ENCODE measurements at places on chromosomes 1 and 21.
A peak's percentile ranks its signal among the peaks of the same experiment; 100 is the strongest.

DNA sequence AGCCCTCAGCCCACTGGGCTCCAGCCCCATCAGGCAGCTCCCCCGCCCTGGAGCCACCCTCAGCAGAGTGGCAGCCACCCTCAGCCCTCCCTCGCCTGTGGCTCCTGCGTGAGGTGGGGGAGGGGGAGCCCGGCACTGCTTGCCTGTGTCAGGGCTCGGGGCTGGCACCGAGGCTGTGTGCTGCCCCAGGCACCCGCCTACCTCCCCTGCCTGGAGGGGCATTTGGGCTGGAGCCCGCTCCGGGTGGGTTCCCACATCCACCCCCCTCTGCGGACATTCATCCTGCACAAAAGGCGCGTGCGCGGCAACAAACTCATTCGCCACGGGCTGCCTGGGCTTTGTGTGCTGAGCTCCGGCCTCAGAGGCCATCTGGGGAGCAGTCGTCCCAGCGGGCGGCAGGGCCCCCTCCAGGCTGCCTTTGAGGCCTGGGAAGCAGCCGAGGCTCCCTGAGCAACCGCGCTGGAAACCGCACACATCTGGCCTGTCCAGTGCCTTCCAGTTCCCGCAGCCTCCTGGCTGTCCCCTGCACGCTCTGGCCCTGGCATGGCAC lies 12.6 kb upstream of the TNFRSF14 start:
- DNase-seq, result no peak

DNA sequence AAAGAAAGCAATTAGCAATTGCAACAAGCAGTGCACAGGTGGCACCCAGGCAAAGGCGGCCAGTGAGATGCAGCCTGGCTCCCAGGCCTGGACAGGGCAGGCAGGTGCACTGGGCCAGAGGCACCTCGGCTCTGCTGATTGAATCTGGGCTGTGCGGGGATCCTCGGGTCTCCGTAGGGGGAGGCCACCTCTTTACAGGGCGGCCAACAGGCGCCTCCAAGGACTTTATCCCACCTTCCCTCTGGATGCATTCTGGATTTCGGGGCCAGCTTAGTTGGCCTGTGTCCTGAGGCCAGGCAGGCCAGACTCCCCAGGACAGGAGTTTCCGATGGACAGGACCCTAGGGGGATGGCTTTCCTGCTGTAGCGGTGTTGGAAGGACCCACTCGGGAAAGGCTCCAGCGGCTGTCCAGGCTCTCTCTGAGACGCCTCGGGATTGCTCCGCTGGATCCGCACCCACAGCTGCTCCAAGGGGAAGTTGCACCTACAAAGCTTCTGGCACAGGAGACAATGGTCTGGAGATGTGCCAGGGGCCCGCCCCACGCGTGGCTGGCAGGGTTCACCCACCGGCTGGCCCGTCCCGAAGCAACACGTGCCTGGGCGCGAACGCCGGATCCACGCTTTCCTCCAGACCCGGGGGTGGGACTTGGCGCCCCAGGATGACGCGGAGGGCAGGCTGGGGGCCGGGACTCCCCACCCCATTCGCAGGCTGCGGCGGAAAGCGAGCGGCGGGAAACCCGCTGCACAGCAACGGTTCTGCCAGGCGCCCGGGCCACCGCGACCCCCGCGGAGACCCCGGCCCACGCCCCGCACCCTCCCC lies 810 bp downstream of the SLC19A1 start:
- DNase-seq, result peak; percentile 77

DNA sequence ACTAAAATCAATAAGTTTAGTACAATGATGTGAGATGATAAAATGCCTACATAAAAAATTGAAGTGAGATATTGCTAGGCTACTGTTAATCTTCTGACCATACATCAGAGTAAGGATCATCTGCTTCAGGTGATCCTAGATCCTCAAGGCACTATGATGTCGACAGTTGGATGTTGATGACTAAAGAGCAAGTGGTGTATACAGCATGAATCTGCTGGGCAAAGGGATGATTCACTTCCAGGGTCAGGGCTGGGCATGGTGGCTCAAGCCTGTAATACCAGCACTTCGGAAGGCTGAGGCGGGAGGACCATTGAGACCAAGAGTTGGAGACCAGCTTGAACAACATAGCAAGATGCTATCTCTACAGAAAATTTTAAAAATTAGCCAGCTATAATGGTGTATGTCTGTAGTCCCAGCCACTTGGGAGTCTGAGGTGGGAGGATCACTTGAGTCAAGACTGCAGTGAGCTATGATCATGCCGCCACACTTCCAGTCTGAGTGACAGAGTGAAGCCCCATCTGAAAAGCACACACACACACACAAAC lies 24.6 kb downstream of the NUF2 start:
- DNase-seq, result no peak

DNA sequence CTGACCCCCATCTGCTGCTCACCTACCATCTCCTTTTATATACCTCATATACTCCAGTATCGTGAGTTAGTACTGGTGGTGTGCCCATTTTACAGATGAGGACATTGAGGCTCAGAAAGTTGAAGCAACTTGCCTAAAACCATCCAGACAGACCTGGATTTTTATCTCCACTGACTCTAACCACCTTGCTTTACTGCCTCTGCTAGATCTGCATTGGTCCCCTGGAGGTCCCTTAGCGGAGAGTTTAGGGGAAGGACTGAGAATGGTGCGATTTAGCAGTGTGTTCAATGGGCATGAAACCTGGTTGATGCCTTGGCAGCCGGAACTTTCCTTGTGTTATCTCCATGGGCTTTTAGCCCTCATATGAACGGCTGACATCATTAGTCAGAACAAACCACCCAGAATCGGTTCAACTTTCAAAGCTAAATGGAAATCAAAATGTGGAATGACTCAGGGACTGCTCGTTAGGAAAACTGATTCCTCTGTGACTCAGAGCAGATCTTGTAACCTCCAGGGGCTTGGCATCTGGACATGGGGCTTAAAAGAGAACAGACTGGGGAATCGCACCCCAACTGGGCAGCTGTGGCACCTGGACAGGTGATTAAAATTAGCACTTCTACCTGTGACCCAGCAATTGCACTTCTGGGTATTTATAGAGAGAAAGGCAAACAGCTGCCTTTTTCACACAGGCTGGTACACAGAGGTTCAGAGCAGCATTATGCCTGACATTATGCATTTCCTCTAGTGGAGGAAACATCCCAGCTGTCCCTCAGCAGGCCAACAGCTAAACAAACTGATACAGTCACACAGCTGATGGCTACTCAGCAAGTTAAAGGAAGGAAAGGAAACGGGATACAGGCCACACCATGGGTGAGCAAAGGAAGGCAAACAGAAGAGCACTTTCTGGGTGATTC lies 25.3 kb downstream of the TMEM51 start:
- DNase-seq, result no peak

- no peak for DNase-seq
Measured at GRCh38 chr1:156437037-156437867, 63.3 kb downstream of the MEF2D start.

GRCh38 chr1:156471496-156472490 lies 28.8 kb downstream of the MEF2D start:
- DNase-seq, result no peak

- DNase-seq, result no peak
Measured at GRCh38 chr21:44938772-44939531, 877 bp upstream of the SLX9 start.

- DNase-seq, result no peak
Measured at GRCh38 chr1:199029401-199029800, 390.6 kb downstream of the PTPRC start.

DNA sequence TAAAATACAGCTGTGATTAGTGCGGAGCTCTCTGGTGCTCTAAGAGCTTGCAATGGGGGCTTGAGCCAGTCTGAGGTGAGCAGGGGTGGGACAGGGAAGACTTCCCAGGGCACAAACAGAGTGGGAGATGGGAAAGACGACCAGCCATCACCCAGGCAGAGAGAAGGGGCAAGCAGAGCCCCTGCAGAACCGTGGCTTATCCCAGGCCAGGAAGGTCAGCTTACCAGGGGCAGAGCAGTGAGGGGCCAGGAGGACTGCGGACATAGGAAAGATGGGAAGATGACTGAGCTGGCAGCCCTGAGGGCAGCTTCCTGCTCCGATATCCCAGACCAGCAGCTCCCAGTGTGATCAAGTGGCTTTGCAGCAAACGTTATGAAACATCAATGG lies 55.4 kb upstream of the IFFO2 start:
- DNase-seq, result no peak

GRCh38 chr1:95388031-95388430 lies 154.0 kb downstream of the RWDD3 start:
- no peak for DNase-seq

- peak; percentile 95 for DNase-seq
Measured at GRCh38 chr1:70410604-70411359, at the start of gene CTH. CTH (plus strand) TSS chr1:70411268; CDS start chr1:70411416, 148 bp downstream.

DNA sequence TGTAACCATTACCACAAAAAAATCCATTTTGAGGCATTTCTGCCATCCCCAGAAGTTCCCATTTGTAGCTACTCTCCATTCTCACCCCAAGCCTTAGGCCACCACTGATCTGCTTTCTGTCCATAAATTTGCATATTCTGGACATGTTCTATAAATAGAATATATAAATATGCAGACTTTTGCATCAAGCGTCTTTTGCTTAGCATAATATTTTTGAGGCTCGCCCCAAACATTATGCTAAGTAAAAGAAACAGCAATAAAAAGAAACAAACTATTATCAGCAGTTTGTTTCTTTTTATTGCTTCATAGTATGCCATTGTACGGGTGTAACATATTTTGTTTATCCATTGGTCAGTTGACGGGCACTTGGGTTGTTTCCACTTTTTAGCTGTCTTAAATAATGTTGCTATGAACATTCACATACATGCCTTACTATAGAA lies 7.9 kb downstream of the TFAP2E start:
- DNase-seq, result no peak

DNA sequence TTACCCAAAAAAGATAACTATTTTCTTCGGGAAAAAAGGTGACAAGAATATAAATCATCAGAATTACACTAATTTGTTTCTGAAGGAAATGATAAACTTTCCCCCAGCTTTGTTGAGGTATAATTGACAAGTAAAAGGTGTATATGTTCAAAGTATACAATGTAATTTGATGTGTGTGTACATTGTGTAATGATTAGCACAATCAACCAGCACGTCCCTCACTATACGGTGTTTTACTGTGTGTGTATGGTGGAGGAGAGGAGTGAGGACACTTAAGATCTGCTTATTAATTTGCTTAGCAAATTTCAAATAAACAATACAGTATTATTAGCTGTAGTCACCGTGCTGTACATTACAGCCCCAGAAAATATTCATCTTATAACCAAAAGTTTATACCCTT lies 77.7 kb downstream of the CAMTA1 start:
- no peak for DNase-seq

GRCh38 chr1:41466146-41466545 lies 18.3 kb downstream of the EDN2 start:
- DNase-seq, result no peak

- DNase-seq, result no peak
Measured at GRCh38 chr1:99745061-99745460, 21.4 kb downstream of the FRRS1 start.

DNA sequence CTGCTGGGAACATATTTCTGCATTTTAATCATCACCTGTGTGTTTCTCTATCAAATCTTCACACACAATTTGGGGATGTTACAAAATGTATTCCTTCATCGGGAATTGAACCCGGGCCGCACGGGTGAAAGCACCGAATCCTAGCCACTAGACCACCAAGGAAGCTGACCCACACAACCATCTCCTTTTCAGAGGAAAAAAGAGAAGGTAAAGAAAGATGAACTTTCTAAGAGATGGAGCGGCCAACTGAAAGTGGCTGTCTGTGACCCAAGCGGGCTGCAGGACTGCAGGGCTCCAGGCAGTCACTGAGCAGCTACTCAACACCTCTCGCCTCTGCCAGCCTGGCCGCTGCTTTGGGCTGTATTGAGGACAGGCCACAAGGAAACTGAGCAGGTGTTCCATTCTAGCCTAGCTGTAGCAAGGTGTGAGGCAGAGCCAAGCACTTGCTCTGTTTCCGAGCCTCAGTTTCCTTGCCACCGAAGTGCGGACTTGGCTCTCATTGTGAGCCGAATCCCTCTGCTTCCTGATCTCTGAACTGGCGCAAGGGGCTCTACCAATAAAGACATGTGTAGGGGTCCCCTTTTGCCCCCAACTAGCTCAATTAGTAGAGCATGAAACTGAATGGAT lies 156.9 kb upstream of the NBPF11 start:
- no peak for DNase-seq

GRCh38 chr1:3778590-3779264 lies 6.2 kb downstream of the SMIM1 start:
- DNase-seq, result no peak

DNA sequence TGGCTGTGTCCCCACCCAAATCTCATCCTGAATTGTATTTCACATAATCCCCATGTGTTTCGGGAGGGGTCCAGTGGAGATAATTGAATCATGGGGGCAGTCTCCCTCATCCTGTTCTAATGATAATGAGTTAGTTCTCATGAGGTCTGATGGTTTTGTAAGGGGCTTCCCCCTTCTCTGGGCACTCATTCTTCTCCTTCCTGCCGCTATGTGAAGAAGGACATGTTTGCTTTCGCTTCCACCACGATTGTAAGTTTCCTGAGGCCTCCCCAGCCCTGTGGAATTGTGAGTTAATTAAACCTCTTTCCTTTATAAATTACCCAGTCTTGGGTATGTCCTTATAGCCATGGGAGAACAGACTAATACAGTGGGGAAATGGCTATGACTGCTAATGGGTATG lies 72.7 kb upstream of the ZNF648 start:
- DNase-seq, result no peak

- DNase-seq, result no peak
Measured at GRCh38 chr1:24454673-24455072, 39.1 kb downstream of the NIPAL3 start.

GRCh38 chr21:30425826-30426225 lies at the start of gene KRTAP13-3:
KRTAP13-3 (minus strand) TSS chr21:30425926; CDS start chr21:30425912, 14 bp downstream.
- DNase-seq, result no peak

- DNase-seq, result no peak
Measured at GRCh38 chr1:234239936-234240335, 133.3 kb upstream of the COA6 start.

GRCh38 chr1:71565831-71566230 lies 485.0 kb upstream of the ZRANB2 start:
- no peak for DNase-seq

- no peak for DNase-seq
Measured at GRCh38 chr1:7482772-7483495, 288.2 kb upstream of the VAMP3 start.

DNA sequence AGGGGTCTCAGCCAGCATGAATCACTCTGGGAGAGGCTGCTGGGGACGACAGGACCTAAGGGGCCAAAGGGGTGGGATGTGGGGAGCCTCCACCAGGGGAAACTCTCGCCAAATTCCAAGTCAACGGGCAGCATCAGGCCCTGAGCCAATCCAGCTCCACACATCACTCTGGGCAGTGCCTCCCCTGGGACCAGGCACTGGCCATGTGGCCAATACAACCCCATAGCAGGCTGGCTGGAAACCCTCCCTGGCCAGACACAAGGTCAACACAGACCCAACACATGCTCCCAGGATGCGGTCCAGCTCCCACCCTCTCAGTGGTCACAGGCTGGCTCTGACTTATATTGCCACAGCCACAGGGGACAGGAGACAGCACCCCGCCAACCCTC lies 60.0 kb downstream of the MEGF6 start:
- DNase-seq, result no peak

Data from RWPE2 (cell line).